ENCODE measurements at places on chromosomes 2 and 18. TPM values are rescaled to one million over a fixed set of nuclear protein-coding genes. Genes with fewer than 3 reads are reported as not detected.

The RNF144A gene
- 2.0 TPM for total RNA-seq

The MC5R gene
- not detected for total RNA-seq

The OLA1 gene
- total RNA-seq = 127 TPM

The RAB1A gene
- 86.8 TPM for total RNA-seq
